ENCODE measurements at places on chromosomes 12 and 14.
A peak's percentile ranks its signal among the peaks of the same experiment; 100 is the strongest.

DNA sequence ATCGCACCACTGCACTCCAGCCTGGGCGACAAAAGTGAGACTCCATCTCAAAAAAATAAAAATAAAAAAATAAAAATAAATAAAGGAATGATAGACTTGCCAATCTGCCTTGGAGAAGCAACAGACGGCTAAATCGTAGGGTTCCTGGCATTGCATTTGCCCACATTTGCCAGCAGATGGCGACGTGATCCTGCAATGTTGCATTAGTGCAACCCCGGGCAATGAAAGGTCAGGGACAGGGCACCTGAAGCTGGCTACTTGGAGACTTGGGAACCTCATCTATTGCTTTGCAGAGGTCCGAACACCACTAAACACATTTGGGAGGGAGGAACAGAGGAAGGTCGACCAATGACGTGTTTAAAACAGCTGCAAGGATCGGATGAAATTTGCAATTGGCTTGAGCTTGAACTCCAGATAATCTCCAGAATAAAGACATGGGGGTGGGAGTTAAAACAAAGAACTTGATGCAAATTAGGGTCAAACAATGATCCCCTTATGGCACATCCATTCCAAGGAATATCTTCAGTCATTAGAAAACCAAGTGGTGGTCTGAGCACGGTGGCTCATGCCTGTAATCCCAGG is 34.6 kb downstream of the SPRING1 start:
- H3K36me3 ChIP-seq = no peaks in the 10 kb centered on the region
- H3K27me3 ChIP-seq = no peaks in the 10 kb centered on the region
- no peak for DNase-seq
- peaks cover 7% of the 10 kb centered on the region for H3K4me1 ChIP-seq
- no peak overlapping the region for H3K4me3 ChIP-seq

GRCh38 chr12:13258197-13258596 is 61.7 kb downstream of the EMP1 start:
- peaks cover 42% of the 10 kb centered on the region for H3K4me1 ChIP-seq
- no peak overlapping the region for H3K4me3 ChIP-seq
- DNase-seq = peak; percentile 44
- H3K36me3 ChIP-seq = no peaks in the 10 kb centered on the region

DNA sequence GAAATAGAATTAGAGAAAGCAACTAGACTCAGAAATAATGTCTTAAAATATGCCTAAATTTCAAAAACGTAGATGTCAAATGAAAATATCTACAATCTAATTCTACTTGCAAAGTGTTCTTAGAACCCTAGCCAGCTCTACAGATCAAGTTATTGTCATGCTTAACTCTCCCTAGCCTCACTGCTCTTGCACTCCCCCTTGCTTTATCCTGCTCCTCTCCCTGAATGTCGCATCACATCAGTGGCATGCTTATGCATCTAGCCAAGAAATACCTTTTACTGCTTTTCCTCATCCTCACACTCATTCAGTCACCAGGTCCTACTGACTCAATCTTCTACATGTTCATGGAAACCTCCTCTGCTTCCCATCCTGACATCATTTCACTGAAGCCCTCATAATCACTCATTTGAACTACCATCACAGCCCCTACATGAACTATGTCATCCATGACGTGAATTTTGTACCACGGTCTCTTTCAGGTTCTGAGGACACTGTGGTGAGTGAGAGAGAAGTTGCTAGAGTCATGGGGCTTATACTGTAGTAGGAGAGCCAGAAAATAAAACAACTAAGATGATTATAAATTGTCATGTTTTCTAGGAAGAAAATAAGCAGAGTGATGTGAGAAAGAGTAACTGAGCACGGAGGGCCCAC is 22.6 kb upstream of the CRACR2A start:
- H3K4me3 ChIP-seq = no peak overlapping the region
- peaks cover 16% of the 10 kb centered on the region for H3K27me3 ChIP-seq
- no peak overlapping the region for H3K27ac ChIP-seq
- H3K4me1 ChIP-seq = no peaks in the 10 kb centered on the region
- no peak for DNase-seq

DNA sequence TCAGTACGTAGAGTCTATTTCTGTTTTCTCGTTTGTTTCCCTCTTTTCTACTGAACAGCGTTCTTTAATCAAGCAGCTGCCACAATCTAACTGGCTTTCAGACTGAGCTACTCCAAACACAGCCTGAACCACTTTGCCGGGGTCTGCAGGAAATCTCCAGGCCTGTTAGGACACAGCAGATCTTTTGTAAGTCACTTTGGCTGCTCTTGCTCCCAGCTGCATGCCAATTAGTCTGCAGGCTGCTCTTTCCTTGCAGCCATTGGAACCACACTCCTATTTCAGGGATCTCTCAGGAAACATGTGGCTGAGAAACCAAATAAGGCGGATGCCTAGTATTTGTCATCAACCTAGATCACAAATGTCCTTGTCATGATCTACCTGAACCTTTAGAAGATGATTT is 73.6 kb downstream of the TMTC1 start:
- DNase-seq = no peak
- H3K4me3 ChIP-seq = no peak overlapping the region
- no peaks in the 10 kb centered on the region for H3K36me3 ChIP-seq

DNA sequence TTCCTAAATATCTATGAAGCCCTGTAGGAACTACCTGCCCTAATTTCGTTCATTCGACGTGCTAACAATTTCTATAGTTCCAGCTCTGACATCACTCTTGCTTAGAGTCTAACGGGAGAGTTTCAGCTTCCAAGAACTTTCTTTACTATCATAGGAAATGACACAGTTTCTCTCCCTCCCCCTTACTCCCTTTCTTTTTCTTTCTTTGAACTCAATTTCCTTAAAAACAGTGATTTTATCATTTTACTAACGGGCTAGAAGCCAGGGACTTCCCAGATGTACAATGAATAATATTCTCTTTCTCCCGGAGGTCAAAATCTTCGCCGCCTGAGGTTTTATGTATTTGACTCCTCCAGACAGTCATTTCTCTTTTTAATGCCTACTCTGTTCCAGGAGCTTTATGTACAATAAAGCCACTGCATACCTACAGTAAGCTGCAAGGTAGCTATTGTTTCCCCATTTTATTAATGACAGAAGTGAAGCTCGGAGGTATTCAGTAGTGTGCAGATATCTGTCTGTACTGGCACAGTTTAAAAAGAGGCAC is 15.7 kb downstream of the SMCO2 start:
- DNase-seq = no peak
- H3K4me1 ChIP-seq = peaks cover 29% of the 10 kb centered on the region
- H3K4me3 ChIP-seq = no peak overlapping the region
- no peaks in the 10 kb centered on the region for H3K36me3 ChIP-seq
- H3K27me3 ChIP-seq = no peaks in the 10 kb centered on the region
